Daoy (cell line): ENCODE measurements at places on chromosomes 7 and 10. TPM values are rescaled to one million over a fixed set of nuclear protein-coding genes. Genes with fewer than 3 reads are reported as not detected.

Gene DRGX
- total RNA-seq, result not detected in 2 replicates

Gene CPN1
- total RNA-seq, result not detected in 2 replicates

Gene STEAP1B
- 20.2 and 31.4 TPM in 2 replicates for total RNA-seq

Gene BEND7
- 8.0 and 9.9 TPM in 2 replicates for total RNA-seq

Gene ZNF239
- total RNA-seq, result 5.5 and 7.6 TPM in 2 replicates

Gene NXPH1
- total RNA-seq, result not detected in 2 replicates

Gene HOXA5
- 22.6 and 41.1 TPM in 2 replicates for total RNA-seq

Gene ZNF736
- total RNA-seq, result 8.1 and 8.9 TPM in 2 replicates

DNA sequence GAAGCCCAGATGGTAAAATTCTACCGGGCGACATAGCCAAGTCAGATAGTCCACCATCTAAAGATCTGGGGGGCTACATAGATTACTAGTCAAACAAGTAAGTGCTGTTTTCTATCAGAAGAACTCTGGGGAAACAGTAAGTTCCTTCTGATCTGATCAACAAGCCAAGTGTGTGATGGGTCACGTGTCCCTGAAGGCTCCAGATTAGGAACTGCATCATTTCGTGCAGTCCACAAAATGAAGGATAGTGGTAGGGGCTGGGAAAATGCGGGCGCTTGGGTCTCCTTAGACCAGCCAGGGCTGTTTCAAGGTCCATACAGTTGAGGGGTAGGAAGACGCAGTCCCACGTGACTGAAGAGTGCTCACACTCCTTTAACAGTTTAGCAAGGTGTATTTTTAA is 1.8 kb upstream of the CHN2 start:
- DNase-seq, result no peak

- DNase-seq, result peak; percentile 83
Observed at GRCh38 chr7:101104799-101105198, 19.5 kb downstream of the TRIM56 start.

GRCh38 chr10:24344279-24344678 is 135.3 kb downstream of the KIAA1217 start:
- DNase-seq, result peak; percentile 85

DNA sequence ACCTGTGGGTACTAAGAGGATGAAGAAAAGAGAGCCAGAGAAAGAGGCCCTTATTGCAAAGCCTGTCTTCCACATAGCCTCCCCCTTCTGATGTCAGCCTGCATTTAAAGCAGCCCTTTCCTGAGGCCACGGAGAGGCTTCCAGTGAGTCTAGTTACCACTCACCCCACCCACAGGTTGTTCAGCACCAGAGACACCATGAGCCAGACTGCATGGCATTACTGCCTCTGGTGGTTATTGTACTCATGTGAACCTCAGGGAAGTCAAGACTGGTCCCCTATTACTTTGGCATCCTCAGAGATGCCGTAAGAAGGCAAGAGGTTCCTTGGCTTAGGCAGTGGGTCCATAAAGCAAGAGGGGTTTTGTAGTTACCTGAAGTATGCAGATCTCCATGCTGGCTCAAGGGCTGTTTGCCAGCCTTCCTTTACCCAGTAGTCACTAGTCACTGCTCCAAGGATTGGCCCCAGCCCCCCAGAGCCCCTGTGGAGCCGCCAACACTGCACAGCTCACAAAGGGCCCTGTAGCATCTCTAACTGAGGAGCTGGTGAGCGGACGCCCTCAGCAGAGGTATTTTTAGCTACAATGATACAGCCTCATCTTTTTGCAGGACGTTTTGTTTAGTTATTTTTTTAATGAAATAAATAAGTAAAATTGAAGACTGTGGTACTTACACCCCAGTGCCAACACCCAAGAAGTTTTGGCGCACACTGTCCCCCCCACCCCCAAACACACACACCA is 20.7 kb downstream of the LRRC4 start:
- DNase-seq, result no peak

DNA sequence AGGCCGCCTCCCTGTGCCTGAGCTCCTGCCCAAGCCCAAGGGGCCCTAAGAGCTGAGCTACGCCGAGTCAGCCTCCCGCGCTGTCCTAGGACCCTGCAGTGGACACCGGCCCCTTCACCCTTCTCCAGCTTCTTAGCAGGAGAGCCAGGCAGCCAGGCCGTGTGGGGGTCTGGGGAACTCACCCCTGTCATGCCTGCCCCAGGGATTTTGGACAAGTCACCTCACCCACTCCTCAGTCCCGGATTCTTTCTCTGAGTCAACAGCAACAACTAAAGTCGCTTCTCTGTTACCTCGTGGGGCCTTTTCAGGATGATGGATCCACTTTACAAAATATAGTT is 79.3 kb downstream of the MKI67 start:
- DNase-seq, result no peak

- DNase-seq, result no peak
Observed at GRCh38 chr10:114679552-114679951, 21.5 kb upstream of the ABLIM1 start.

DNA sequence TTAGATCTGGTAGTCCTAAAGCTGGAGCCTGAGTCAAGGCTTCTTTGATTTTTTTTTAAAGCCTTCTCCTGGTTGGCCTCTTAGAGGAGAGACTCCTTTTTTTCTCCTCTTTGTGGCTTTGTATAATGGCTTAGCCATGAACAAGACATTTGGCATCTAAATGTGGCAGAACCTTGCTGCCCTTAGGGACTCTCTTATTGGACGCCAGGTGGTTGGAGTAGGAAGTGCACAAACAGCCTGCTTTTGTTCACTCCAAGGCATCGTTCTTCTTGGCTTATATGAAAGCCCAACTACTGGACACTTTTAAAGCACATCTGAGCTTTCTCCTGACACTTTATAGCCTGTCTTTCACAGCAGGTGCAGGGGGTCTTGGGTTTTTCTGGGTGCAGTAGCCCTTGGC is 25.0 kb downstream of the ZPBP start:
- DNase-seq, result peak; percentile 25

GRCh38 chr10:23341004-23341403 is 3.6 kb downstream of the C10orf67 start:
- DNase-seq, result peak; percentile 26

- no peak for DNase-seq
Observed at GRCh38 chr7:70669854-70670253, 462.1 kb upstream of the GALNT17 start.

- DNase-seq, result peak; percentile 37
Observed at GRCh38 chr10:49398000-49398861, 2.3 kb upstream of the DRGX start.

DNA sequence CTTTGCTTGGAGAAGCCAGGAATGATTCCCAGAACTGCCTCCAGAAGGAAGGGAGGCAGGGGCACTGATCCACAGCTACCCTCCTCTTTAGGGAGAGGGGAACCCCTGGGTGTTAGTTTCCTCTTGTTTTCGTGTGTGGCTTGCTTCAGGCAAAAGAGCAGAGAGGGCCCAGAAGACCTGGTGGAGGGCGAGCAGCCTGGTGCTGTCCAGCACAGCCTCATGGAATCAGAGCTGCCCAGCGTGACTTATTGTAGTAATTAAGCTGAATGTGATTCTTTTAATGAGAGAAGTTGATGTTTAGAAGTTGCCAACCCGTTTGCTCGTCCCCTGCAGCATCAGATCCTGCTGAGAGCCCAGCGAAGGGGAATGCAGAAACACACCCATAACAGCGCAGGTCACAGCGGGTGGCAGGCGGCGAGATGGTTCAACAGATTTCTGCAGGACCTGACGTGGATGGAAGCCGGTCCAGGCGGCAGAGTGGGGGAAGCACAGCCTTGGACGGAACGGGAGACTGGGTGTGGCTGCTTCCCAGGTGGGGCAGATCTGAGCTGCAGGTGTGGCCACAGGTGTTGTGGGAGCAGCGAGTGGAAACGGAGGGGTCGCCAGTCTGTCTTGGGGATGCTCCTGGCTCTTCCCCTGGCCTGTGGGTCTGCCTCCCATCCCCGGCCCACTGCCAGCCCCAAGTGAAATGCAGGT is 53.7 kb upstream of the SHH start:
- DNase-seq, result no peak

DNA sequence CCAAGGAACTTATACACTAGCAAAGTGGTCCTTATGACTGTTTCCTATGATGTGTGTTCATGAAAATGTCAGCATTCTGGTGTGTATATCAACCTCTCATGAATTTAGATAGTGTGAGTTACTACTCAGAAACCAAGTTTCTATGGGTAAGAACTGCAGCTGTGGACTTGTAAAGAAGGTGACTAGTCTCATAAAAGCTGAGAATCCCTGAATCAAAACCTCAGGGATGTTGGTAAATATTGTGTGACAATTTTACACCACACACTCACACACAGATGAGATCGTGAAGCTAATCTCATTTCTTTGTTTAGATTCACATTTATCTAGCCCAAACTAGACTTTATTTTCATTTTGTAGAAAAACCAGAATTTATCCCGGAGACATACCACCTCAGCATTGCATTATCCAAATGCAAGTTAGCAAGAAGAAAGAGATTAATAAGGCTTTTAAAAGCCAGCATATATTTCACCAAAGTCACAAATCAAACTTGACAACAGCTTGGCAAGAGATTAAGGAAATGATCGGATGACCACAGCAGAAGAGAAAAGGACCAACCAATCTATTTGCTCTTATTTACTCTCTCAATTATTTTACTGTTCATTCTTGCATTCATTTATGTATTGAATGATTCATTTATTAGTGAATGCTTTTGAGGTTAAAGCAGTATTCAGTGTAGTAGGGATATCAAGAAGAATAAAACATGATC is 92.9 kb downstream of the PLXDC2 start:
- no peak for DNase-seq

DNA sequence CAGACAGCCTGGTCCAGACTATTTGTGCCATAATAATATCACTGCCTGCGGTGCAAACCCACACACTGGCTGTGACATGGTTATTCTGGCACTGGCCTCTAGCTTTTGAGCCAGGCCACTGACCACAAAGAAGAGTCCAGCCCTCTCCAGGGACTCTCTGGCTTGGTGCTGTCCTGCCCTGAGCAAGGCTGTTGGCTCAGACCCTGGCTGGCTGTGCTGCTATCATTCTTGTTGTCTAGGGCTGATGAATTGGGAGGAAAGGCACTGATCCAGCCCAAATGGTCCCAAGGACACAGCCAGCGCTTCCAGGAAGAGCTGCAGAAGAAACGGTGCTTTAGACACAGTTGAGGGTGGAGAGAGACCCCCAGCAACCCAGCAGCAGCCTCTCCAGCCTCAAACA is 80.8 kb downstream of the TMEM130 start:
- DNase-seq, result no peak

GRCh38 chr7:44727158-44727936 is 21.3 kb upstream of the ZMIZ2 start:
- DNase-seq, result peak; percentile 94

GRCh38 chr7:139737221-139738100 is 40.3 kb downstream of the HIPK2 start:
- peak; percentile 54 for DNase-seq

DNA sequence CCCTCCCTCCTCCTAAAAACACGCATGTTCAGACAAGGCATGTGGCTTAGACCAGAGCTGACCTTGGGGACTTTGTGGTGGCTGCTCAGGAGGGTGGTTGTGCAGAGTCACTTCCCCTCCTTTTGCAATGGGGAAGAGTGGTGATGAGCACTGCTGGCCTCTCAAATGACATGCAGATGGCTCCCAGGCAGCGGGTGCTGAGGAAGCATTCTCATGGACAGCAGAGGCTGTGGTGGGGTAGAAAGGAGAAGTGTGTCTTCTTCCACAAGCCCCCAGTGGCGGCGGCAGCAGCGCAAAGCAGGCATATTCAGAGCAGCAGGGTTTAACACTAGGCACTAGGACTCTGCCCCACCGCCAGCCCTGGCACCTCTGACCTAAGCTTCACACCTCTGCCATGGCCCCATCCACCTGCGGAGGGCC is 105.9 kb upstream of the ANLN start:
- DNase-seq, result no peak

DNA sequence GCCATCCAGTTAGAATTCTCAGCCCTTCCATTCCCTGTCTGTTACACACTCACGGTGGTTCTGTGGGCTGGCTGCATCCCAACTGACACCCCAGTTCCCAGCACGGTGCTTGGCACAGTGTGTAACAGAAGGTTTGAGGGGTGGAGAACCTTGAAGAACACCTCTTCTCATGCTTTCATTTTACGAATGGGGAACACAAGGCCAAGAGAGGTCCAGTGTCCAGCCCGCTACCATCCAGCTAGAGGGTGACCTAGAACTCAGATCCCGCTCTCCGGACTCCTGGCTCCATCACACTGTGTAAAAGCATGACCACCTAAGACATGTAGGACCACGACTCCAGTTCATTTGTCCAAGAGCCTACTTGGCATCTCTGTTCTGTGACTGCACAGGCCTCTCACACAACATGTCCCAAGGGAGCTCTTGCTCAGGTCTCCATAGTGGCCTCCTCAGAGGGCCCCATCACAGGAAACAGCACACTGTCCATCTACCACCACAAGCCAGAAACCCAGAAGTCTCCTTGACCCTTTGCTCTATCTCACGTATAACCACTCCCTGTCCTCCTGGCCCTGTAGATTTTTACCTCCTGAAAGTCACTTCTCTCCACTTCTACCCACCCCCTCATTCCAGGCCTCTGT is 2.8 kb upstream of the CDH23 start:
- DNase-seq, result no peak

GRCh38 chr10:53839440-53840039 is 961.5 kb downstream of the PCDH15 start:
- no peak for DNase-seq

- no peak for DNase-seq
Observed at GRCh38 chr7:55265836-55266642, 99.1 kb upstream of the LANCL2 start.

DNA sequence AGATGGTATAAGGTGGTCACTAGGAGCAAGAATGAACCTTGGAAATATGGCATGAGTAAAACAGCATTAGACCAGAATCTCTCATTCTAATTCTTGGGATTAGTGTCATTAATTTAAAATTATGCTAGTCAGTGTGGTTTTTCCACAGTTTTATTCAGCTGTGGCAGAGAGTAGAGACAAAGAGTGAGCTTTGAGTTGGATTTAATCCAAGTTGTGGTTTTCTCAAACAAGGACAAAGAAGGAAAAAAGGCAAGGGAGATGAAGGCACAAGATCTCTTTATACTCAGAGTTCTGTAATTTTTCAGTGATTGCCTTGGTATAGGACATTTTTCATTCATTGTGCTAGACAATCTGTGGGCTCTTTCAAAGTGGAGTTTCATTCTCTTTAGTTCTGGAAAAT is 28.2 kb upstream of the AKAP9 start:
- DNase-seq, result no peak

DNA sequence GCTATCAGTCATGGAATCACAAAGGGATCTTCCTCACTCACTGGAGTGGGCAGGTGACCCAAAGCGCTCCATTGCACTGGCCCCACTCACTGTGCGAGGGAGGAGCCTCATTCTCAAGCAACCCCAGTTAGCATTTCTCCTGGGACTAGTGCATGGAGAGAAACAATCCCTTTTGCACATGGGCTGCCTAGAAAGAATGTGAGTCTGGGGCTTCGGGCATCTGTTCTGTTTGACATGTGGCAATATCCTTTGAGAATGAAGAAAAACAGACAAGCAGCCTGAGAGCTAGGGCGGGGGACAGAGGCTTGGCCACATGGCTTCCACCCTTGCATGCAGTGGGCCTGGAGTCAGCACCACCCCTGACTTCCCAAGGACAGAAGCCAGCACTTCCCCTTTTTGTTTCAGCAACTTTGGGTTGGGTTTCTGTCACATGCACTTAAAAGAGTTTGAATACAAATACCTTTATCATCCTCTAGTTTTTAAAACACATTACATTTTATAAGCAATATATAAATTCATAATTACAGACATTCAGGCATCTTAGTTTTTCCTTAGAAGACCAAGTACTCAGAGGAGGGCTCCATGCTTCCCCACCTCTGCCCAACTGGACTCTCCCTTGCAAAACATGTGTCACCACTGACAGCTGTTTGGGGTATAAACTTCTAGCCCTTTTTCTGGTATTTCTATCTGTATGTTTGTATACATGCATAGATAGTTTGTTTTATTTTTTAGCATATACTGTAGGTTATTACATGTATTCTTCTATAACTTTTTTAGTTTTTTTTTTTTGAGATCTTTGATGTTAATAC is 73.8 kb downstream of the RBM20 start:
- DNase-seq, result no peak
